GM18507 (cell line): ENCODE measurements at places on chromosomes 13 and 19.

DNA sequence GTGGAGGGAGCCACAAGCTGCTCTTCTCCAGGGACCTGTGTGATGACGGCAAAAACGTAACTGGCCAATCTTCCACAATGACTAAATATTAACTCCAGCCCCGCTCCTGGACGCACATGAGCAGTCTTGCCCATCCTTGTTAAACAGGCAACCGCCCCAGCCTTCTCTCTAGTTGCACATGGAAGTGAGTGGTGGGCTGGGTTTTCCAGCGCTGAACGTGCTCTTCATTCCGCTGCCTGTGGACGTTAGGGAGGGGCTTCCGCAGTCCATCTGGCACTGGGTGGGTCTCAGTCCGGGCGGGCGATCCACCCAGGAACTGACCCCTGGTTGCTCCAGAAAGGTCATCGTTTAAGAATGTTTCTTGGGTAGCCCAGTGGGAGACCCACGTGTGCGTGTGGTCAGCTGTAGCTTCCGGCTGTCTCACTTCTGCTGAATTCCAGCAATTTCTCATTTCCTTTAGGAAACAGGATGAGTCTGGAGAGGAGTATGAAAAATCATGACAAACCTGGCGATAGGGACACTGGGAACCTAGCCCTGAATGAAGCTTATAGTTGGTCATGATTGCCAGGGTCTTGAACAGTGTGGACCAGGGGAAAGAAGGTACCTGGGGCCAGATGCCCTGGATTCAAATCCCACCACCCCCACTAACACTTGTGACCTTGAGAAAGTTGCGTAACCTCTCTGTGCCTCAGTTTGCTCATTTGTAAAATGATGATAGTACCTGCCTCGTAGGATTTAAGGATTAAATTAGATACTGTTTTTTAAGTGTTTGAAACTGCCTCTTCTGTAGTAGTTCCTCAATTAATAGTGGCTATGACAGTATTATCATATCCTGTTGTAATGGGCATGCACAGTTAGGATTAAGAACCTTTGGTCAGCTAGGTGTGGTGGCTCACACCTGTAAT, 92.6 kb downstream of the SIPA1L3 start:
- no peak for DNase-seq

- DNase-seq, result no peak
Observed at GRCh38 chr13:40484974-40485373, 181.5 kb downstream of the FOXO1 start.

DNA sequence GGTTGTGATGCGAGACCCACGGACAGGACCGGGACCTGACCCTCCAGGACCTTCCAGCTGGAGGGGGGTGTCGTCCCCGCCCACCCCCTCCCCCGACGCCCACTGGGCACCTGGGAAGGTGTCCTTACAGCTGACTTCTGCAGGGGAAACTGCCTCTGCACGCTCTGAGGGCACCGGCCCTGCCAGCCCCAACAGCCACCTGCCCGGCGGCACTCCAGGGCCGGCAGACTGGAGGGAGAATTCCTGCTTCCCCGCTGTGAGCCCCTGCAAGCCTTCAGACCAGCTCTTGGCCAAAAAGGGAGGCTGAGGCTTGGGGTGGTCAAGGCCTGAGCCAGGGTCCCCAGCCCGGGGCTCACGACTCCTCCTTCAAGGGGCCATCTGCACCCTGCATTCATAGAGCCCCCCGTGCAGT, 1.2 kb downstream of the CNN2 start:
- DNase-seq, result no peak

- DNase-seq, result no peak
Observed at GRCh38 chr19:48379058-48379457, 12.3 kb downstream of the KDELR1 start.

GRCh38 chr13:64675255-64675892, 2554.8 kb downstream of the PCDH9 start:
- DNase-seq, result no peak

- no peak for DNase-seq
Observed at GRCh38 chr13:32669030-32669646, 82.9 kb downstream of the PDS5B start.

- no peak for DNase-seq
Observed at GRCh38 chr19:13968383-13968935, 16.1 kb downstream of the DCAF15 start.
